T-helper 9 cell (primary cell): ENCODE measurements at places on chromosomes 7 and 10.

DNA sequence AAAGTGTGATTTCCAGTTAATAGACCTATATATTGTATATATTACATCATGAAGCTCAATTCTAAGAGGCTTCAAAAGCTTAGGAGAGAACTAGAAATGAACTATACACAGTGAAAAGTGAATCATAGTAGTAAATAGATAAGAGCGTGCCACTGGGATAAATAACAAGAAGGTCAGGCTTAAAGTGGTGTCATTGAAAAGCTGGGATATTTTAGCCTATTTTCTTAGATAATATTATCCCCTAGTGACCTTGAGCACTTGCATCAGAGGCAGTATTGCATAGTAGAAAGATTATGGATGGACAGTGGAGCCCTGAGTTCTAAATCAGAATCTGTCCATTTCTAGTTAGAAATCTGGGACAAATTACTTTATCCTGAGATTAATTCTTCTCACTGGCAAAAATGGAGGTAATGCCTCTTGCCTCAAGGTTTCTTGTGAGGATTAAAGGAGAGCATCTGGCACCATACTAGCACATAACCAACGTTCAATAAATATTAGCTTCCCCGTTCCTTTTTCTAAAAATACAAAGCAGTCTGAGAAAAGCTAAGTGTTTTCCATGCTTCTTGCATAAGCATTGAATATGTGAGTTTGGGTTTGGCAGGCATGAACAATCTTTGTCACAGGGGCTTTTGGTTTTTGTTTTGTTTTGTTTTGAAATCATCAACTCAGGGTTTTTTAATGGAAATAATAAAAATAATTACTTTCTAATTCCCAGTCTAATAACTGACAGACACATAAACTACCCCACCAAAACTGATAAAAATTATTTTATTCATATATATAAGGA lies 27.3 kb upstream of the MACC1 start:
- DNase-seq = no peak

DNA sequence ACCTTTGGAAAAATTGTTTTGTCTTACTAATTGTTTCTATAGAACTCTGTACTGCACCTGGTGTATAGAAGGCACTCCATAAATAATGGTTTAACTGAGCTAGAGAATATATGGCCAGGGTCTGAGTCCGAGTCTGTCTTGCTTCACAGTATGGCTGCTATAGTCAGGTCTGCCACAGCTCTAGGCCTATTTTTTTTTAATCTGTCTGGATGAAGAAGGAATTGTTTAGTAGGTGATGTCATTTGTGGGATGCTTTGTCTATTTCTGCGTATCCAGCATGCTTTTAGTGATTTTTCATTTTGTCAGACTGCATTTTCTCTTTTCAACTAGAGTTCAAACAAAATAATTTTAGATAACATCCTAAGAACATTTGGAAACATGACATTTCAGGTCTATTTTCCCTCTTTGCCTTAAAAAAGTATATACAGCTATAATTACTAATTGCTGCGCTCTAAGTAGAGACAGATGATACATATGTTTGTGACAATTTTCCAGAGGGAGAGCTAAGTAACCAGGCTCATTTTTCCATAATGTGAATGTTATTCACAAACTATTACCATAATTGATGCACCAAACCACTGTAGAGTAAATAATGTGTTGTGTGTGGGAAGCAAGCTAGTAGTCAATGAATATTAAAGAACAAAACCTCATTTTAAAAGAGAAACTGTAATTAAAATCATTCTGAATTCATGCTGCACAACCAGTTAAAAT lies 361.7 kb downstream of the AUTS2 start:
- DNase-seq = no peak

DNA sequence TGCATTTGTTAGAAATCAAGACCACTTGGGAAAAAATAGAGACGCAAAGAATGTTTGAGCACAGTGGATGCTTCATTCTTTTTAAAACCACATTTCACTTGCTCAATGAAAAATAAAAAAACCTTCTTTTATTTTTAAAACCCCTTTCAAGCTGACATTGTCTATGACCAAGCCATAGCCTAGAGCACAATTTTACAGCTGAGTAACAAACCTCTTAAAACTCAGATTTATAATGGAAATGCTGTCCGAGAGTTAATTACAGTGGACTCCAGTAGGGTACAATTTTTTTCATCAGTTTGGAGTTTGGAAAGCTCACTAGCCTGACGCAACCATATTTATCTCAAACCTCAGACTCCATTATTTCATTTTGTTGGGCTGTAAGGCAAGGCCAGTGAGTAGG lies 116.3 kb downstream of the RNLS start:
- no peak for DNase-seq

- DNase-seq = no peak
Observed at GRCh38 chr10:44830022-44830421, 81.1 kb upstream of the TMEM72 start.

- DNase-seq = no peak
Observed at GRCh38 chr10:75377869-75378268, 23.7 kb downstream of the ZNF503 start.

- DNase-seq = no peak
Observed at GRCh38 chr7:35623381-35623780, 71.6 kb downstream of the HERPUD2 start.

GRCh38 chr10:131683941-131684340 lies 216.9 kb upstream of the PPP2R2D start:
- DNase-seq = no peak

- DNase-seq = no peak
Observed at GRCh38 chr10:16656895-16657294, 135.2 kb upstream of the C1QL3 start.

DNA sequence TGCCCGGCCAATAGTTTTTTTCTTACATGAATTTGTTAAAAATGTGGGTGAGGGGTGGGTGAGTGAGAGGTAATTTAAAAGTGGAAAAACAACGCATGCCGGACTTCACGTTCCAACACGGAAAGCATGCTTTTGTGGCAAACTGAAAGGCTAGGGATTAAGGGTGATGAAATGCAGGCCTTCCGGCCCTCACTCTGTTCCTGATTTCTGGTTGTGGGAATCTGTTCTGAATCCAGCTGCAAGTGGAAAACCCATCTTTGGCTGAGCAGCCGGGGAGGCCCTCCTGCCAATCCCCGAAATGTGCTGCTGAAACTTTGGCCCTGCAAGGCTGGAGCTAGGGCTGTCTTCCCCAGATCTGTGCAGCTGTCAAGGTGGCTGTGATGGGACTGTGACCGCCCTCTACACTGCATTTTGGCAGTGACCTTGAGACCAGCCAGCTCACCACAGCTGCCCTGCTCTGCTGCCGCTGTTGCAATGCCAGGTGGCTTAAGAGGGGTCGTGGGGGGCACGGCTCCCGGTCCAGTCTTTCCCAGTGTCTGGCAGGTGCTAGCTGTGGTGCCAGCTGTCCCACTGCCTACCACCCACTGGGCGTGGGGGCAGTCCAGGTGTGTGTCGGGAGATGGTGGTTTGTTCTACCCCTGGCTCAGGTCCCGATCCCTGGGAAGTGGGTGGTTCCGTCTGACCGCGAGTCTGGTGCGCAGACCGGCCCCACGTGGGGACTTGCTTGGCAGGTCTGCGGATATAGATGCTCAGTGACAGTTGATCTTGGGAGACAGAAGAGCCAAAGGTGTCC lies 39.0 kb downstream of the TET1 start:
- DNase-seq = no peak
